Umbilical cord (tissue), 2 donors: ENCODE measurements at places on chromosomes 13 and 19. TPM values are rescaled to one million over a fixed set of nuclear protein-coding genes. Genes with fewer than 3 reads are reported as not detected.

Gene HRC
- total RNA-seq, result 0.72 TPM

Gene ZSCAN4
- not detected for total RNA-seq

Gene CYP2A7
- 0.24 TPM for total RNA-seq

Gene ARRDC5
- not detected for total RNA-seq

Gene KASH5
- 1.7 TPM for total RNA-seq

Gene CEACAM21
- not detected for total RNA-seq

Gene IL11
- 12.0 TPM for total RNA-seq

Gene CYP2B6
- total RNA-seq, result 0.48 TPM

Gene IZUMO4
- 1.2 TPM for total RNA-seq

Gene HS6ST3
- total RNA-seq, result 3.9 TPM

Gene SGCG
- 3.1 TPM for total RNA-seq

Gene FSD1
- total RNA-seq, result 3.4 TPM
